ENCODE measurements at places on chromosomes 3 and 15.
A peak's percentile ranks its signal among the peaks of the same experiment; 100 is the strongest.

DNA sequence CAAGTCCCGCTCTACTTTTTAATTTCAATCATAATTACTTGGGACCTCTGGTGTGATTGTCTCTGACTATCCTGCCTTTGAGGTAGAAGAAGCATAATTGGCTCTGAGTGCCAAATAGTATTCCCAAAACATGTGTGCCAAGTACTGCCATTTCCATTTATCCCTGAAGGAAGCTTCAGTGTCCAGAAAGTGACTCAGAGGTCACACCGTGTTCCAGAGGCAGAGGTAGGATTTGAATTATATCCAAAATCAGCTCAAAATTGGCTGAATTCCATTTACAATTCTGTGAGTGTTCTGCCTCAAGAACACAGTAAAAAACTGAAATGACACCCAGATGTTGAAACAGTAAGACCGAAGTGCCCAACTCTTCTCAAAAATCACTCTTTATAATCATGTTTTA, 255.3 kb downstream of the RSL24D1 start:
- DNase-seq: no peak

DNA sequence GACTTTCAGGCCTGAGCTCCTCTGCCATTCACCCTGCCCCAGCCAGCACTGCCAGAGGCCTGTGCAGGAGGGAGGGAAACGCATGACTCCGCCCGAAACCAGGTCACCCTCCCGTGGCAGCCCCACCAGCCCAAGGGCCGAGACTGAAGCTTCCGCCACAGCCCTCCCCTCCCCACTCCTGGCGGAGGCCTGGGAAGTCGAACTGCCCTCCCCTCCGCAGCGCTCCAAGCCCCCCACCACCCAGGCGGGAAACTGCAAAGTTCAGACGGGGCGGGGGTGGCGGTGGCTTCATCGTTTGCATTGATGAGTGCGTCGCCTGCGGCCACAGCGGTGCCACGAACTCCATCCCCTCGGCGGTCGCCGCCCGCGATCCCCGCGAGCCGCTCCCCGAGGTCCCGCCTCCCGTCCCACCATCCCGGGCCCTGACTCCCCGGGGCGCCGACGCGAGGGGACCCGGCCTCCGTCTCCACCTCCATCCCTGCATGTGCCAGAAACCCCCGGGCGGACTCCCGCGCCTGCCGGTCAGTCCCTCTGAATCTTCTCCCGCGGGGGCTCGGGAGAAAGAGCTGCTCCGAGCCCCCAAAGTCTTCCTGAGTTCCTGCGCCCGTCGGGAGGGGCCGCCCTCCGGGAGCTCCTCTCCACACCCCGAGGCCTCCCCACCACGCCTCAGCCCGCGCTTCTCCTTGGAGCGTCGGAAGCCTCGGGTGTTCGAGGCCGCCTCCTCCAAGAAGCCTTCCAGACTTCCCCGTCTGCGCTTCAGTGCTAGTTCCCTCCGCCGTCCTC, 698 bp downstream of the MELTF start:
- no peak for DNase-seq

DNA sequence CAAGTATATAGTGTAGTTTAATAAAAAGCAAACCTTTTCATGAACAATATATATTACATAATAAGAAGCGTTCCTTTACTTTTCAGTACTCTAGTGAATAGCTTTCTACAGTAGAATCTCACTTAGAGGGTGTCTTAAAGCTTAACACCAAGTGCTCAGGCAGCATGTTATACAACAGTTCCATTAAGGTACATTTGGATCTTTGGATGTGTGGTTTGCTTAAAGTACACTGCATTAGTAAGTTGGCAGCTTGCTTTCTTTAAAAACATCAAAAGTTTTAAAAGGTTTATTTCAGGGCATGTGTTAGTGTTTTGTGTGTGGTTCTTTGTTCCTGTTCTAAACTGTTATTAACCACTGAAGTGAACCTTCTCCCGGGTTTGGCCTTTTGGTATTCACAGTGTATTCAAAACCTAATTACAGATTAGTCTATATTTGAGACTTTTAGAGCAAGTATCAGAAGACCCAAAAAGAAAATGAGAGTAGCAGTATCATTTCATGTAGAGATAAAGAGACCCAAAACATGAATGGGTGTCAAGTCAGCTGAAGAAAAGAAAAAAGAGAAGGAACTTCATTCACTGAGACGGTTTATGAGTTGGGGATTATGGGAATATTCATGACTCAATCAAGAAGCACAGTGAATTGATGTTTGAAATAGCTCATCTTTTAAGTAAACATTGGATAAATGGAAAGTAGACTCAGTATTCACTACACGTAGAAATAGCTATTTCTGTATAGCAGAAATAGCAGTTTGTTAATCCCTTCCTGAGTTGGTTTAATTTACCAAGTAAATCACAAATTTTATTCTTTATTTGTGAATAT, 93.9 kb downstream of the OPA1 start:
- DNase-seq: no peak

DNA sequence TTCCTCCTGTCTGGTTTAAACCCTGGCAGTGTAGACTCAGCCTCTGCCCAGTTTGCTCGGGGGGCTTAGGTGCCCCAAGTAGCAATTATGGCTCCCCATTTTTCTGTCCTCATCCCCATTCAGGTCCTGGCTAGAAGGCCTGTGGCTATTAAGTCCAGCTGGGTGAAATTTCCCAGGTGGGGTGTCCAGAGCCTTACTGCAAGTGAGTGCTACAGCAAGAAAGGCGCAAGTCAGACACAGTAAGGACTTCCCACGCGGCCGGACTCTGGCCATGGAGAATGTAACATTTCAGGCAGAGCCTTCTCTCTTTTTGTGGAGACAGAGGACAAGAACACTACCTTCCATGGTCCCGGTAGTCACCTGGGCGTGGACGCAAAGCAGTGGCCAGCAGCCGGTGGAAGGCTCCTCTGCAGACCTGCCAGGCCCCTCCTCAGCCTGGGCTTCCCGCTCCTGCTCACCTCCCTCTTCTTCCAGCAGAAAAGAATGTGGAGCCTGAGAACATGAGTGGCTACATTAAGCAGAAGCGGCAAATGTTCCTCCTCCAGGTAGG, 23.3 kb downstream of the CFAP100 start:
- no peak for DNase-seq

- DNase-seq: no peak
Observed at GRCh38 chr15:78301828-78302227, 2.4 kb upstream of the SKIC8 start.

- DNase-seq: no peak
Observed at GRCh38 chr15:78006567-78007205, 70.8 kb downstream of the TBC1D2B start.

DNA sequence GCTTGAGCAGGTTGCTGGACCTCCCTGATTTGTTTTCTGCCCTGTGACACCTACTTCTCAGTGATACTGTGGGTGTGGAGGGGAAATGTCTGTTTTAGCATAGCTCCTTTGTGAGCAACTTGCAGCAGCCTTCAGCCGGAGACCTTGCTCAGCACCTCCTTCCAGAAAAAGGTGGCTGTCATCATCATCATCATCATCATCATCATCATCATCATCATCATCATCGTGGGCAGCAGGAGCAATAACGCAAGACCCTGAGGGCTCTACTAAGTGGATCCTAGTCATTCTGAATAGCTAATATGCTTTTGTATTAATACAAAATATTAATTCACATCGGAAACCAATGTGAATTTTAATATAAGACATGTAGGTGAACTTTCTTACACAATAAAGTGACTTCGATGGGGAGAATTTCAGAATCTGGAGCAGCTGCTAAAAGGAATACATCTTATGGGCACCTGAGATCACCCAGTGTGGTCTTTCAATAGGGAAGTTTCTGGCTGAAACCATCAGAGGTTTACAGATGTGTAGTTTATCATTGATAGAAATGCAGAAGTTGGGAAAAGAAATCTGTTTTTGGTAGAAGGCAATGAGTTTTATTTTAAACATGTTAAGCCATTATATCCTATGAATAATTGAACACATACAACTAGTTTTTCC, 8.6 kb downstream of the GABRR3 start:
- no peak for DNase-seq

- no peak for DNase-seq
Observed at GRCh38 chr15:42240823-42241222, 32.2 kb upstream of the GANC start.

GRCh38 chr3:127330385-127330784, 42.5 kb upstream of the PRR20G start:
- DNase-seq: no peak

- DNase-seq: no peak
Observed at GRCh38 chr3:53161820-53162671, 1.0 kb downstream of the PRKCD start.

GRCh38 chr3:151166161-151166560, 36.9 kb downstream of the GPR171 start:
- no peak for DNase-seq

- DNase-seq: peak; percentile 99
Observed at GRCh38 chr3:108780235-108780634, 23.0 kb upstream of the RETNLB start.

DNA sequence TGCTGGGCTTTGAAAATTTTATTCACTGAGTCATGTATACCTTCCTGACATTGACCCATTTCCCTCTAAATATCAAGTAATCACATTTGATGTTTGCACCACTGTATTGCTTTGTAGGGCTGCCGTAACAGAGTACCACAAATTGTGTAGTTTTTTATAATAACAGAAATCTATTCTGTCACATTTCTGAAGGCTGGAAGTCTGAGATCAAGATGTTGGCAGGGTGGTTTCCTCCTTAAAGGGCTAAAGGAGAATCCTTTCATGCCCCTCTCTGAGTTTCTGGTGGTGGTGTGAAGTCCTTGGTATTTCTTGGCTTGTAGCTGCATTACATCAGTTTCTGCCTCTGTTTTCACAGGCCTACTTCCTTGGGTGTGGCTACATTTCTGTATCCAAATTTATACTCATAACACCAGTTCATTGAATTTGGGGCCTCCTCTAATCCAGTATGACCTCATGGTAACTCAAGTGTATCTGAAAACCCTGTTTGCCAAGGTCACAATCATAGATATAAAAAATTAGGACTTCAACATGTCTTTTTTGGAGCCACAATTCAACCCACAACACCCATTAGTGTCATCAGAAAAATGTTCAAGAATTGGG, 29.1 kb upstream of the ST6GAL1 start:
- no peak for DNase-seq

GRCh38 chr3:184373422-184373821, 4.6 kb downstream of the THPO start:
- no peak for DNase-seq

- peak; percentile 86 for DNase-seq
Observed at GRCh38 chr3:49689046-49689907, at the start of the genes MST1 and RNF123. Gene MST1 (minus strand): TSS chr3:49689474. CDS start chr3:49688691, 783 bp downstream. Gene RNF123 (plus strand): TSS chr3:49689557. CDS start chr3:49691166, 1,609 bp downstream.

DNA sequence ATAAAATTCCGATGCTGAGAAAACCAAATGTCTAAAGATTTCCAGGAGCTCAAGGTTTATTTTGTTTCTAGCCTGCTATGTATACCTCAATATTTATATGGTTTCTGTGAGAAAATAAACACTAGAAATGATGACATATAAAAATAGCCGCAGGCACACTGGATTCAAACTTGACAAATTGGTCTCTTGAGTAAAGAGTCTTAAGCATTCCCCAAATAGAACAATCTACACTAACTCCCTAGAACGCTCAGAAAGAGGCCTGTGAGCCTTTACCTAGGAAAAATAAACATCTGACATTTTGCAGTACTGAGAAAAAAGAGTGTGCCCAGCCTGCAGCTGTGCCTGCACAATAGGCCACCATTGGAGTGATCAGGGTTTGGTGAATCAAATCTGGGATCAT, 75.2 kb downstream of the NEK10 start:
- no peak for DNase-seq

DNA sequence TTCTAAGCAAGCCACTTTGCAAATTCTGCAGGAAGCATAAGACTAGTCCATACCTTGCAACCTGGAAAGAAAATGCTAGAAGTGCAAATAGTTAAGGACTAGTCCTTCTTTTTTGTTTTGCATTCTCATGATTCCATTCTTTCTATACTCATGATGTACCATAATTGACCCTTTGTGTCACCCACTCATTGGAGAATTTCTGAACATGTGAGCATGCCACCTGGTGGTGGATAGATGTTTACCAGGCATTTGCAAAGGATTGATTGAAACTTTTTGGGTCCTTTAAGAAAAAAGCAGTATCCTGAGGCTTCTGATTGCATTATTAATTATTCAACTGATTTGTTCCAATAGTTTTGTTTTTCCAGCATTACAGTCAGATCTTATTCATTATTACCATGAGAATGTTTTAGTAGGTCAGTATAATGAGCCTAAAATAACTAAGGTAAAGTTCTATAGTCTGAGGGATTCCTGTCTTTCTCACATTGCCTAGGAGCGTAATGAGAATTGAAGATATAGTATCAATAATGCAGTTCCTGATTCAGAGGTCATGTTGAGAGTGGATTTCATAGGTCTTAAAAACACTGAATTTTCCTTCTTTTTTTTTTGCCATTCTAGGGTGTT, 20.2 kb upstream of the DIPK2A start:
- peak; percentile 20 for DNase-seq

- DNase-seq: no peak
Observed at GRCh38 chr3:136110481-136110880, 85.7 kb downstream of the MSL2 start.

DNA sequence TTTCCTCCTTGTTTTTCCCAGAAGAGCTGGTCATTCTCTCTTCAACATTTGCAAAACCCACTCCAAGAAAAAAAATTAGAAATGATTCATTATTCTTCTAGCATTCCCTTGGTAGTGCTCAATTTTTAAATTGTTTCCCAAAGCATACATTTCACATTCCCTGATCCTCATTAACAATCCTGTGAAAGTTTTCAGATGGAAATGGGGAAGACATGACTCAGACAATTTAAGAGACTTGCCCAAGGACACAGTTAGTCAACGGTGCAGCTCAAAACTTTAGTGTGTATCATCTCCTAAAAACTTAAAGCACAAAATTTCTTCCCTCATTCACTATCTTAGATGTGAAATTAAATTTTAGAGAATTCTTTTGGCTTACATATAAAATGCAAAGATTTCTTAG, 17.1 kb upstream of the ABI3BP start:
- no peak for DNase-seq

- DNase-seq: no peak
Observed at GRCh38 chr3:169308654-169309250, 354.8 kb downstream of the MECOM start.

- DNase-seq: no peak
Observed at GRCh38 chr15:95450413-95450812, 880.1 kb upstream of the NR2F2 start.

DNA sequence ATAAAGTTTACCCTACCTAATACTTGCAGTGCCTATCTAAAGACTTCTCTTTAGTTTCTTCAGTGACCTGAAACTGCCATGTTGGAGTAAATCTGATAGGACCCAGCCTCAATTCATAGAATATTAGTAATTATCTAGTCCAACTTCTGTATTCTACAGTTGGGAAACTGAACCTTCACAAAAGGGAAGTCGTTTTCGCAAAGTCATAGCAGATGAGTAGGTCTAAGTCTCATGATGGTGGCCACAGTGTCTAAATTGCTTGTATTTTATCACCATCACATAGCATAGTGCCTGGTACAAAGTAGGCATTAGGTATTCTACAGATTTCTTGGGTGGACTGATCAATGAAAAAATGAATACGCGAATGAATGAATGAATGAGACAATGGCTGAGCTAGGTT, 8.4 kb downstream of the GMNC start:
- no peak for DNase-seq
